ENCODE measurements at places on chromosomes 1 and 21. TPM values are rescaled to one million over a fixed set of nuclear protein-coding genes. Genes with fewer than 3 reads are reported as not detected.

HORMAD1 gene
- 1.8 TPM for total RNA-seq

TPTE gene
- not detected for total RNA-seq

TMEM200B gene
- 0.77 TPM for total RNA-seq

FAM163A gene
- not detected for total RNA-seq

HNRNPCL4 gene
- total RNA-seq: not detected

HHAT gene
- total RNA-seq: 2.9 TPM

CCDC27 gene
- not detected for total RNA-seq

CFHR4 gene
- not detected for total RNA-seq

DNA sequence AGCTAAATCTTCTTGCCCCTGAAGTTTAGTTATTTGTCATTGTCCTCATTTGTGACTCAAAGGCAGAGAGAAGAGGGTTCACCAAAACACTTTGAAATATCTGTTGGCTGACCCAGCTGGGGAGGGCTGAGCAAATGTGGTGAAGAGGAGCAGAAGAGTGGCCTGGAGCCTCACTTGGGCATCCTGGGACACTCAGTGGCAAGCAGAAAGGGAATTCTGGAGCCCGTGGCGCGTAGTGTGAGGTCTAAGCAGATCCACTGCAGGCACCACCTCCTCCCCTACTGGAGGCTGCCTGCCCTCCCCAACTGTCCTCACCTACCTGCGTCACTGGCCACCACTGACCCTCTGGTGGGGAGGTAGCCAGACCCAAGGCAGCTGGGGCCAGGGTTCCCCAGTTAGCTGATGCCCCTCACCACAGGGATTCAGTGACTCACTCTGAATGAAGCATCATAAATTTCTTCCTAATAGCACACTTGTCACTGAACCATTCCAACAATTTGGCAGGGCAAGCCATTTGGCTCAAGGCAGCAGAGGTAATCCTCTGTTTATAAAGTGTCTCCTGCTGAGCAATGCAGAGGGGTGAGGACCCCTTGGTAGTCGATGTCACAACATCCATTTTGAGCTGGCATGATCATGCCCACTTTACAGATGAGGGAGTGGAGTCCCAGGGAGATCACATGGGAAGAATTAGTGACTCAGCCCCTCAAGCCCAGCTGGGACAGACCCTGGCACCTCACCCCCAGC lies 80.3 kb downstream of the NENF start:
- no peak for DNase-seq

GRCh38 chr1:25774921-25775771 lies 24.8 kb upstream of the SELENON start:
- no peak for DNase-seq

DNA sequence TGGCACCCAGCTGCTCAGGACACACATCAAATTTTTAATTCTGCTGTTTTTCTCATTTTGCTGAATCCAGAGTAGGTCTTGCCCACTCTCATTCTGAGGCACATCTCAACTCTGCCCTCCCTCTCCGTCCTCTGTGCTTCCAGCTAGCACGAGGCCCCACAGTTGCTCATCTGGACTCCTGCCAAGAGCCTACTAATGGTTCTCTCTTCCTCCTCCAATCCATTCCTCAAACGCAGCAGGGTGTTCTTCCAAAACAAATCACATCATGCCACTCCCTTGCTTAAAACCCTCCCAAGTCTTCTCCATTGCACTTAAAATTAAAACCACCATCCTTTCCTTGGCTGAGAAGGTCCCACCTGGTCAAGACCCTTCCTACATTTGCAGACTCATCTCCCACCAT lies 49.8 kb upstream of the SCAF4 start:
- DNase-seq: no peak

- DNase-seq: no peak
Observed at GRCh38 chr21:43355925-43356289, 71.0 kb downstream of the SIK1 start.

DNA sequence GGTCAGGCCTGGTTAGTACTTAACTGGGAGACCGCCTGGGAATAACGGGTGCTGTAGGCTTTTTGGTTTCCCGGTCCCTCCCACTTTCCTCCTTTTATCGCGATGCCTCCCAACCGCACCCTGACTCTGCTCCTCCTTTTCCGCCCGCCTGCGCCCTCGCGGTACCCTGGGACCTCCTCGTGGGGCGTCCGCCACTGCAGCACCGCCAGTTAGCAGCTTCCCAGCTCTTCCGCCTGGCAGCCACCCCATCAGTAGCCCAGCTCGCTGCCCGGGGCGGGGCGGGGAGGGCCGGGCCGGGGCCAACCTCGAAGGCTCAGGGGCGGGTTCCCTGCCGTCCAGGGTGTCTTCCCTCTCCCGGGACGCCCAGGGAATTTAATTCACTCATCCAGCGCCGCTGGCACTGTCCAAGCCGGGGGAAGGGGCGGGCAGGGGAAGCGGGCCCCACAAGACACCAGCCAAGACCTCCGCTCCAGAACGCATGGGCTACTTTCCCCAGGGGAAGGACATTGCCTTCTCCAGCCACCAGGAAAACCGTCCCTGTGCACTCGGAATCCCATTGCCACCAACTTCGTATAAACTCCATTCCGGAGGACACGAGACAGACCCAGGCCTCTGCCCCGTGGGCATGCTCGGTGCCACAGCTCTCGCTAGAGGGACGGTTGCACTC lies 2.0 kb upstream of the ZNF678 start:
- no peak for DNase-seq

- no peak for DNase-seq
Observed at GRCh38 chr1:93323185-93323820, 22.4 kb upstream of the DR1 start.

- peak; percentile 37 for DNase-seq
Observed at GRCh38 chr1:236397173-236397759, 3.2 kb downstream of the EDARADD start.

DNA sequence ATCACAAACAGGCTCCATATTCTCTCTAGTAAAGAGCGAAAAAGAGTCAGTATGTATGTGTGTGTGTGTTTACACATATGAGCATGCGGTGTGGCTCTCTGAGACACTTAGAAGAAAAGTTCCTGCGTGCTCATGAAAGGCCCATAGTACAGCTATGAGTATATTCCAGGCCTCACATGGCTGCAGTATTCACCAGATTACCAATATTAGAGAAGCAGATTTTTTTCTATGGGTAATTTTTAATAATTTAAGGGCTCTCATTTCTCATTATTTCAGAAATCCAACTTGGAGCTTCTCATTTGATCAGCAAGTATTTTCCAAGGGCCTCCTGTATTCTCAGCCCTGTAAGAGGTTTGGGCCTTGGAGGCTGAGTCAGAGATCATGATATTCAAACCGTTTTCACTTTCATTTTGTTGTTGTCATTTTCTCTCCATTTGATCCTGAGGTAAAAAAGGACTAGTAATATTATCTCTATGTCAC lies 232.9 kb upstream of the SGIP1 start:
- DNase-seq: no peak

- DNase-seq: peak; percentile 35
Observed at GRCh38 chr1:159775716-159776115, 5.0 kb upstream of the DUSP23 start.

GRCh38 chr21:31520561-31521098 lies 138.9 kb upstream of the SOD1 start:
- no peak for DNase-seq

- DNase-seq: no peak
Observed at GRCh38 chr1:2448098-2448445, 28.0 kb upstream of the PLCH2 start.

GRCh38 chr1:204726478-204726877 lies 40.9 kb upstream of the LRRN2 start:
- peak; percentile 84 for DNase-seq

GRCh38 chr1:51192213-51192843 lies 43.7 kb upstream of the RNF11 start:
- peak; percentile 67 for DNase-seq

GRCh38 chr1:63829349-63830327 lies 55.8 kb downstream of the ROR1 start:
- DNase-seq: no peak

DNA sequence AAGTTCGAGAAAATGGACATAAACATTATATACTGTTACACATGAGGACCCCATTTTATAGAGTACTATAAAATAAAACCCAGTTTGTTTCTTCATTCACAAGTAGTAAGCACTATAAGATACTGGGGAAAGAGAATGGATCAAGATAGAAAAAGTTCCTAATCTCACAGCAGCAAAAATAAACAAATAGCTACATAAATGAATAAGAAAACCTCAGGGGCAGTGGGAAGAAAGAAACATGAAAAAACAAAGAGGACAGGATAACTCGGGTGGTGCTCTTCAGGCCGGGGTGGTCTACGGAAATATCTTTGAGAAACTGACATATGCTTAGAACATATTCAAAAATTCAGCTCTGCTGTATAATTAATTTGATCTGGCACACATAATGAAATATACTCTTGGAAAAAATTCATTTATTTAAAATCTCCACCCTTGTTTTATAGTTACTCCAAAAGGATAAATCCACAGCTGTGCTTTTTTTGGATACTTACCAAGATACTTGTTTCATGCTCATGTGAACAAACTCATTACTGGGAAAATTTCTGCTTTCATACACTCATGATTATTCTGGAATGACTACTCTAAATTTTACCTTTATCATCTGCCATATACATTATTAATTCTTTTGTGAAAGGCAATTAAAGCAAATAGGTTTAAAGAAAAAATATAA lies 20.0 kb downstream of the CEP170 start:
- no peak for DNase-seq

- DNase-seq: no peak
Observed at GRCh38 chr1:246798606-246799496, 74.6 kb downstream of the SCCPDH start.

- DNase-seq: peak; percentile 41
Observed at GRCh38 chr1:43545695-43546387, 15.2 kb downstream of the PTPRF start.

Measured in bronchial epithelial cell (primary cell).